ENCODE measurements at places on chromosomes 5 and 9.

DNA sequence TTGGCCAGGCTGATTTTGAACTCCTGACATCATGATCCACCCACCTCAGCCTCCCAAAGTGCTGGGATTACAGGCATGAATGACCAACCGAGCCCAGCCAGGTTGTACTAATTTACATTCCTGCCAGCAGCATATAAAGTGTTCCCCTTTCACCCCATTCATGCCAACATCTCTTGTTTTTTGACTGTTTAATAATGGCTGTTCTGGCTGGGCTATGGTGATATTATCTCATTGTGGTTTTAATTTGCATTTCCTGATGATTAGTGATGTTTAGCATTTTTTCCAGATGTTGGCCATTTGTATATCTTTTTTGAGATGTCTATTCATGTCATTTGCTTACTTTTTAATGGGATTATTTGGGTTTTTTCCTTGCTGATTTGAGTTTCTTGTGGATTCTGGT lies 87.3 kb downstream of the INVS start:
- no peak for DNase-seq

DNA sequence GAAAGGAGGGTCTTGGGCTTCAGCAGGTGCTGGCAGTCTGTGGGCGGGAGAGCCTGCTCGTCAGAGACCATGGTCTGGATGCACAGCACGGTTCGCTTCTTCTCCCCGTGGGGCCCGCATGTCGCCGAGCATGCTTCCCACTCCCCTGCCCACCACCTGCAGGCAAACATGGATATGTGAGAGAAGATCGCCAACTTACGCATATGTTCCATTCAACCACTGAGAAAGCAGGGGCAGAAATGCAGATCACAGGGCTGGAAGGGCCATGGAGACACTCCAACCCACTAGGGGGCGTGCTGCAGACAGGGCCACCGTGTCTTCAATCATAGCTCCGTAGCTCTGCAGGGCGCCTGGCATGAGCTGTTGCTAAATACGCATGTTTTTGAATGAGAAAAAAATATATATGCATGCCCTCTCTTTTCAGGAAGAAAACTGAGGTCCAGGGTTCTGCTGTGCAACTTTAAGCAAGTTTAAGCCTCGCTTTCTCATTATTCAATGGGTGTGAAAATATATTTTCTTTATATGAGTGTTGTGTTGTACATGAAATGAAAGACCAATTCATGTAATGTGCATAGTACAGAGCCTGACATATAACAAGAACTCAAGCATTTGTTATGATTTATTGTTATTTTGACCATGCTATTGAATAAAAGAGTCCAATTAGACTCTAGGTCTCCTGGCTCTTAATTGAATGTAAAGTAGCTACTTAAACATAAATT lies 148.0 kb downstream of the TARS1 start:
- peak; percentile 3 for DNase-seq

GRCh38 chr5:148151872-148152271 lies 16.5 kb upstream of the SPINK14 start:
- no peak for DNase-seq

GRCh38 chr9:120439926-120440325 lies 140.0 kb downstream of the CDK5RAP2 start:
- no peak for DNase-seq

DNA sequence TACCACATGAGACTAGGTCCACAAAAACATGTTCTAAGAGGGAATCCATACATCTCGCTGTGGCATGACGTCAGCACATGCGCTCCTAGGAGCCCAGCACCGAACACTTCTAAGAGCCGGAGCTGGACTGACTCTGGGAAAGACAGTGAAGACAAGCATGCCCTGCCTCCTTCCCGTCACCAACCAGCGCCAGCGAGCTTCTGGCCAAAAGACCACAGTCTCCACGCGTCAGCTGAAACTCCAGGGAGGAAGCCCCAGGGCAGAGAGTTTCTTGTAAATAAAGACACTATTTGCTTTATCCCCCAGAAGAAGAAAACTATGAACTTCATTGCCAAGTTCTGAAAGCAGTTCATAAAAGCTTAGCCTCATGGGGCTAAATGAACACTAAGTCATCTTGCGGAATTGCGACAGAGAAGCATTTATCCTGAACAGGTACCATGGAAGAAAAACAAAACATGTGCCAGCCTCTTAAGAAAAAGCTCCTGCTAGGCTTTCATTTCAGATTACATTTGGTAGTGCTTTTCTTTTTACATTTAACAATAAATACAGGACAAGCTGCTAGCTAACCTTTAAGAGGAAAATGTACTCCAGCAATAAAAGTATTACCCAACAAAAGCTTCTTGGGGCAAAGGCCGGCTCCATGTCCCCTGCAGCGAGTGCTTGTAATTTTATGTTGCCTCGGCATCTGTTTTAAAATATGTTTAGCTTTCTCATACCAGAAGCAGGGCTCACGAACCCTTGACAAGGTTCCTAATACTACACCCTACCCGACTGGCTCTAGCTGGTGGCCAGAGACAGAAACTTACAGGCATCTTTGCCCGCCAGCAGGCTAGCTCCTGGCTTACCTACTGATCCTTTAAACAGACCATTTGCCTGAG lies 96.5 kb downstream of the PRRT1B start:
- no peak for DNase-seq

Measured in central memory CD4-positive, alpha-beta T cell (primary cell).